NCI-H187 treated with DMSO at 0.1 percent for 48 hours (cell line): ENCODE measurements at places on chromosomes 3 and 15.

DNA sequence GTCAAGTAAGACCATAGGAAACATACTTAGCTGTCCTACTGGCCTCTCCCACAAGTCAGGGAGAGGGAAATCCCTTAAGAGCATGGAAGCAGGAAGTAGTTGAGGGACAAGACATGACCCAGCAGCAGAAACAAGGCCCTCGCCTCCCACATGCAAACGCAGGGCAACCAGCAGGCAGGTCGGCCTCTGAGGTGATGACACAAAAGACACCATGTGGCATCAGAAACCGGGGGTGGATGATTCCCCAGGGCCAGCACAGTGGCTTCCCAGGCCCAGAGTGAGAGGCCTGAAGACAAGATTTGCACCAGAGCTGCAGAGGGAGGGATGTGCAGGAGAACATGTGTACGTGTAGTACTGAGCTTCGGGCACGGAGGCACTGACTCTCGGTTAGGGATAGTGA is 26.3 kb downstream of the PXYLP1 start:
- no peak for DNase-seq

GRCh38 chr3:86257955-86258641 is 732.9 kb downstream of the VGLL3 start:
- no peak for DNase-seq

DNA sequence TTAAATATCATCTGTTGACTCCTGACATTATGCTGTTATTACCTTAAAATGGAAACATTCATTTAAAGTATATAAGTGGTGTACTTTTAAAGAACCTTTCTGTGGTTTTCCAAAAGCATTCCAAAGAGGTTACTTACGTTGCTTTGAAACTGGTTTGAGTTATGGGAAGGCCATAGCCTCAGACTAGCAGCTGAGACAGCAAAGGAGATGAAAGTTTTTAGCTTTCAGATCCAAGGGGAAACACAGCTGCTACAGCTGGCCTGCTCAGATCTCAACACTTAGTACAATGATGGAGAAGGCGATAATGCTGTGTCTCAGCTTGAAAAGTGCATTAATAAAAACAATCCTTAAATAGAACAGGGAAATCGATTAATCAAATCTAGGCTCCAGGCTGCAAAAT is 921.1 kb downstream of the ROBO1 start:
- DNase-seq: no peak

- no peak for DNase-seq
Measured at GRCh38 chr3:143330296-143330868, 210.8 kb downstream of the CHST2 start.

- no peak for DNase-seq
Measured at GRCh38 chr3:141384157-141384556, 15.9 kb downstream of the ZBTB38 start.
